ENCODE measurements at places on chromosomes 2 and 18. TPM values are rescaled to one million over a fixed set of nuclear protein-coding genes. Genes with fewer than 3 reads are reported as not detected.

DNA sequence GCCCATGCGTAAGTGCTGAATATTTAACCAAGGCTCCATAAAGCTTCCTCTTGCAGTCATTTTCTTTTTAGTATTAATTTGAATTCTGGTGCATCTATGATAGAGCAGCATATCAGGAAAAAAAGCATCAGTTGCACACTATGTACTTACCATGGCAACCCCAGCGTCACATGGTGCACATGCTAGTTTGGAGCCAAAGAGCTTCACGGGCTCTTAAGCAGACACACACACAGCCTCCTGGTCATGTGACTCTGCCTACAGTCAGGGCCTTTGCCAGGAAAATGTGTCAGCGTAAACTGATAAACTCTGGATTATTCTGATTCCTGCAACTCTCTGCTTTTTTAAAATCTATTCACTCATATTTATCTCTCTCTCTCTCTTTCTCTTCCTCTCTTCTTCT lies 30.2 kb downstream of the NYAP2 start:
- DNase-seq, result no peak

- no peak for DNase-seq
Observed at GRCh38 chr2:242004223-242004901, 134.8 kb downstream of the RTP5 start.

The REG1B gene
- not detected for total RNA-seq

The CCL20 gene
- total RNA-seq, result not detected

DNA sequence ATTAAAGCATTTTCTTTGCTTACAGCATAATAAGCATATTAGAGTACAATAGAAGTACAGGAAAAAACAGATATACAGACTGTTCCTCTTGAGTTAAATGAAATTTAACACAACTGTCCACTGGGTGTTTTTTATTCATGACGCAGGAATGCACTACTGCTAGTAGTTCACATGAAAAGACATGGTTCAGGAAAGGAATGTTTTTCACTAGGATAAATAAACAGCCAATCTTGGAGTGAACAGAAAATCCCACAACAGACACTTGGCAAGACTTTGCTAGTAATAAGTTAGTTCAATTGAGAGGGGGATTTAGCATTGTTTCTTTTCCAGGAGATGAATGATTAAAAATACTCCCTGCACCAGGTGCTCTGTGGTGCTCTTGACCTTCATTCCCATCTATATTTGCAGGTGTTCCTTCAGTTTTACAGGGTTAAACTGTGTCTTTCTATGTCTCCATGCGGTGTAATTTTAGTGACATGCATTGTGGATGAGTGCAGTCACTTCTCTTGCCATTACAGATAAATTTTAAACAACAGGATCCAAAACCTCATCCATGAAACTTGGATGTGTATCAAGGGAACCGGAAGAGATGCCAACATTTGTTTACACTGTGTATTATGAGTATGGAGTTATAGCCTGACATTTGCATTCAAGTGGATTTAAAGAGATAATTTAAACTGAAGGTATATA lies 796.6 kb downstream of the DSC3 start:
- no peak for DNase-seq

The TUBA3E gene
- total RNA-seq, result not detected

- DNase-seq, result no peak
Observed at GRCh38 chr2:207938886-207939285, 86.4 kb downstream of the PLEKHM3 start.

GRCh38 chr2:177646791-177647190 lies 254.2 kb downstream of the AGPS start:
- no peak for DNase-seq

The CD8B2 gene
- total RNA-seq, result 7.3 TPM
